Heart left ventricle (tissue), 16 donors: ENCODE measurements at places on chromosomes 11 and 22. TPM values are rescaled to one million over a fixed set of nuclear protein-coding genes. Genes with fewer than 3 reads are reported as not detected.

Gene MYRF
- total RNA-seq, result not detected

Gene KRTAP5-9
- total RNA-seq, result not detected

Gene KCNQ1OT1
- total RNA-seq, result 0.63 TPM

Gene MRGPRX4
- not detected for total RNA-seq

Gene MOGAT2
- total RNA-seq, result not detected

Gene PAX6
- not detected for total RNA-seq

Gene IFTAP
- total RNA-seq, result 42.5 TPM

Gene SCGB2A2
- not detected for total RNA-seq

Gene GUCD1
- 227 TPM for total RNA-seq

Gene CYP2D6
- total RNA-seq, result 0.31 TPM

Gene SPINDOC
- 11.2 TPM for total RNA-seq

Gene CALCA
- not detected for total RNA-seq

Gene CHST1
- 6.5 TPM for total RNA-seq

Gene NUDT8
- total RNA-seq, result 44.5 TPM

Gene KRTAP5-2
- total RNA-seq, result not detected

Gene OSM
- total RNA-seq, result 2.8 TPM

Gene GGT1
- 0.83 TPM for total RNA-seq

Gene HTR3B
- not detected for total RNA-seq

Gene C11orf86
- not detected for total RNA-seq

Gene CCDC116
- 0.30 TPM for total RNA-seq

Gene VWA5A
- total RNA-seq, result 2.3 TPM

Gene GPR152
- total RNA-seq, result not detected
